ENCODE measurements at places on chromosomes 5 and 9. TPM values are rescaled to one million over a fixed set of nuclear protein-coding genes. Genes with fewer than 3 reads are reported as not detected.

NMUR2 gene
- total RNA-seq: not detected

IL3 gene
- not detected for total RNA-seq

DNA sequence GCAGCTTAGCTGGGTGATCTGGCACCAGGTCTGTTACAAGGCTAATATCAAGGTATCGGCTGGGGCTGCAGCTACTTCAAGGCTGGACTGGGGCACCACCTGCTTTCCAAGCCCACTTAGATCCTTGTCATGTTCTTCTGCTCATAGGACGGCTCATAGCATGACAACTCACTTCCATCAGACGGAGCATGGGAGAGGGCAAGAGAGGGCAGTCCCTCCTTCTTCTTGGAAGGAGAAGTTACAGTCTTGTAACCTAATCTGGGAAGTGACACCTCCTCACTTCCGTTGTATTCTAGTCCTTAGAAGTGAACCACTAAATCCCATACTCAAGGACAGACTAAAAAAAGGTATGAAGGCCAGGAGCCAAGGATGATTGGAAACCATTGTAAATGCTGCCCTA, 258.2 kb downstream of the MAST4 start:
- DNase-seq: no peak

GRCh38 chr5:2750758-2751464, 566 bp downstream of the IRX2 start:
- no peak for DNase-seq

- no peak for DNase-seq
Measured at GRCh38 chr5:93120771-93121170, 460.2 kb downstream of the NR2F1-AS1 start.

DNA sequence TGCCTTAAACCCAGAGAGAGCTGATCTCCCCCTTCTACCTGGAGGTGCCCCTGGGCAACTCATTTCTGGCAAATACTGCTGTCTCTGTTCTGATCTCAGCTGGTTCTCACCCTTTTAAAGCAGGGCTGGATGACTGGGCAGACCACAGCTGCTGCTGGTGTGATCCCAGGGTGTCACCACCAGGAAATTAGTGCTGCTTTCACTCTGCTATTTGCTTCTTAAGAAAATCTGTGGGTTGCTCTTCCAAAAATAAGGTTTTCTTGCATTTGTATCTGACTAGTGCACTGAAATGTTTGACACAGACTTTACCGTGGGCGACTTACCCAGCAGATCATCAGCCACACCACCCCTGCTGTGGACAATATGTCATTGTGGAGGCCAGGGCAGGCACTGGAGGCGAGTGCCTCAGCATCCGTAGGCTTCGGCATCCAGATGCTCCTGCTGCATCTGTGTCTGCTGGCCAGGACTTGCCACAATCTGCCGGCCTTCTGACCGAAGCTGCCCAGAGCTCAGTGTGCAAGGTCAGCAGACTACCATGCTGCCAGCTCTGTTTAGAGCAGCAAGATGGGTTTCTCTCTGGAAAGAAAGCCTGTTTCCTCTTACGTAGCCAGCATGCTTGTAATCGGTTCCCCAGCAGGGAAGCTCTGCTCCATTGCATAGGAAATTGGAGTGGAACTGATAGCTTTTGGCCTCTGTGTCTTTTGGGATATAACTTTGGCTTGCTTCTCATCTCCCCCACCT, 13.6 kb downstream of the ARHGAP26 start:
- no peak for DNase-seq

ZFP37 gene
- 1.6 TPM for total RNA-seq

DNA sequence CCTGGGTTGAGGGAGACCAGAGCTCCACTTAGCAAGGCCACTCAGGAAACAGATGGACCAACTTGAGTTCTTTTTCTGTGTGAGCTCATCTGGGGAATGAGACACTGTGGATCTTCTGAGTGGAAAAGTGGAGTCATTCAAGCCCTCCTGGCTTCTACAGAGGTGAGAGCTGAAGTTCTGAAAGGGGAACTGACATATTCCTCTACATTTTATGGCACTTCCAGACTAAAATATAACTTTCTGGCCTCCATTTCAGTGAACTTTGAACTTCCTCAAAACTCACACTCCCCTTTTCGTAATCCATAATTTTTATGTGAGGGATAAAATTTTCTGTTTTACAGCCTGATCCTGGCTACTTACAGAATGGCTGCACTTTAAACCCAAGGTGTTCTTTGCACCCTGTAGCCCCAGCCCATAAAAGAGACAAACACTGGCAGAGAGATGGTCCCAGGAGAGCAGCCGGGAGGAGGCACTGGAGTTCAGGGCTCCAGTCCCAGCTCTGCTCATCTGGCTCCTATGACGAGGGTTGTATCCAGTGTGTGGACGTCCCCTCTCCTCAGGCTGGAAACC, 10.8 kb downstream of the SPAAR start:
- no peak for DNase-seq

- DNase-seq: peak; percentile 85
Measured at GRCh38 chr5:151686674-151687407, at the start of gene SPARC. Gene SPARC (minus strand): TSS chr5:151686915. CDS start chr5:151676188, 10,727 bp downstream.

DNA sequence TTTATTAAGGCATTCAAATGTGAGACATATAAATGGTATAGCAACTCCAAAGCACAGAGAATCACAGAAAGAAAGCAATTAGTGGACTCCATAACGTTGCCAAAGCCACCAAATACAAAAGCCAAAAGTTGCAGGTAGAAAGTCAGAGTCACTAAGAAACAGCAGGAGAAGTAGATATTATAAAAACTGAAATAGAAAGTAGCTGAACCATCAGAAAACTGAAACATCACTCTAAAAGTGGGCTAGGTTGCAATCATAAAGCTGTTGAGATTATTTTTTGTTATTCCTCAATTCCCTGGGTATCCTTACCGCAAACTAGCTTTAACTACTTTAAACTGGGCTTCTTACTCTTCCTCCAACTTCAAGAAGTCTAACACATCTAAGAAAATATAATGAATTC, 108.1 kb upstream of the ARRDC3 start:
- no peak for DNase-seq

DNA sequence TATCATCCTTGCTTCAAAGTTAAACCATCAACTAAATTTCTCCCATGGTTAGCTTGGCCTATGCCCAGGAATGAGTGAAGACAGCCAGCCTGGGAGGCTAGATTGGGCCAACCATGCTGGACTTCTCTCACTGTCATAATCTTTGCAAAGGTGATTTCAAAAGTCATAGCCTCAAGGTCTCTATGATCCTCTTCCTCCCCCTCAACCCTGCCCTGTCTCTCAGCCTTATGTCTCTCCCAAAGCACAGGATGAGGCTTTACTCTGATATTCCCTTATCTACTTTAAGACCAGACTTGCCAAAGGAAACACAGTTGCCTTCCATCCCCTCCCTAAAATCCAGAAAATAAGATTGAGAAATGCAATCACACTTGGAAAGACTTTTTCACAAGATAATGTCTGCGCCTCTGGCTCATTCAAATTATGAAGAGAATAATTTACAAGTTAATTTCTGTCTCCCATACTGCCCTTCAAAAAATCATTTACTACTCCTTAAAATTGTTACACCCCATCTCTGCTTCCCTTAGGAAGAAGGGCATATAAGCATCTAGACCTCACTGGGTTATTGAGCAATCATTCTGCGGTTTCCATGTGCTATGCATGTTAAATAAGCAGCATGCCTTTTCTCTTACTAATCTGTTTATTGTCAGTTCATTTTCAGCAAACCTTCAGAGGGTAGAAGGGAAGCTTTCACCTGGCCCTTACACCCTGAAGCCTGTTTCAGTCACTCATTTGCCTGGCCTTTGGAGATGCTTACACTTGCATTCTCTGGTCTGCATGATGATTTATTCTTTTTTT, 113.8 kb upstream of the ANKRD55 start:
- no peak for DNase-seq

SLC6A19 gene
- not detected for total RNA-seq

GRCh38 chr5:13746026-13746425, 198.5 kb downstream of the DNAH5 start:
- peak; percentile 22 for DNase-seq

DNA sequence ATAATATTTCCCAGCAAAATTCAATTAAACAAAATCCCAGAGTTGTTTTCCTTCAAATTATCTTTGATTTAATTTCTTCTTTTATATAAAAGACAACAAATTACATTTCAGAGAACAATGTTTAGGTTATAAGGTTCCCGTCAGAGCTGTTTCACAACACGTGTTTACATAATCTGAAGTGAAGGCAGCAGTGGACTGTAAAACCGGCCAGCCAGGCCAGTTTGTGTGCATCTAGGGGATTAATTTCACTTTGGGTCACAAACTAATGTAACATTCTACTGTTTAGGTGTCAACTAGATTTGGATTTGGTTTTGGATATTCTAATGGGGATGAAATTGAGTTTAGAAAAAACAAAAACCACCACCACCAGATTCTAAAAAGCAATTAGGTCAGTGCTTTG, 86.5 kb upstream of the PLPP1 start:
- DNase-seq: no peak

DNA sequence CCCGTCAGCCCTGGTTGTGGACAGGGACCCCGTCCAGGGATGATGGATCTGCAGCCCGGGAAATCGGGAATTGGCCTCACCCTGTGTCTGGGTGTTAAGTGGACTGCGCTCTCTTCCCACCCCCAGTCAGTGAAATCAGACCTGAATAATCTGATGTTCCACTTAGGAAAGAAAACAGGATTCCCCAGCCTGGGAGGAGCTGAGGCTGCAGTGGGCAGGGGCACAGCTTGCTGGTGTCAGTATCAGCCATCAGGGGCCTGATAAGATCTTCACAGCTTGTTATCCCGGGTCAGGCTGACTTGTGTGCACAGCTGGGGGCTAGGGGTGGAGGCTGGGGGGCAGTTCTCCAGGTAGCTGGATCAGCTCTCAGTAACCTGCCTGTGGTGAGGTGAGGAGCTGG, 29.1 kb downstream of the LMX1B start:
- no peak for DNase-seq

DNA sequence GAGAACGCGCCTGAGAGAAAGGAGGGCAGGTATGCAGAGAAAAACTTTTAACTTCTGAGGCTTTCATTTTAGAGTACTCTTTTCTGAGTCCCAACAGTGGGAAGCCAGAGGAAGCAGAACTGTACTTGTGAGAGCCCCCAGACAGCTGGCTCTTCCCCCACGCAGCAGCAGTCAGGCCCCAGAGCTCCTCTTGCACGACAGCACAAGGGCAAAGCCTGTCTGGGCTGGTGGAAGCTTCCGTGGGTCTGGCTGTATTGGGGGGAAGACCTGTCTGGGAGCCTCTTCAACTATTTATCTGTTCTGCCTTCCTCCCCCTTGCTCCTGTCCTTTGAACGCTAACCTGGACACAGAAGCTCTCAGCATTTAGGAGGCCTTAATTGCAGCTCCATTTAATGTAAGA, 68.2 kb downstream of the THBS4 start:
- DNase-seq: no peak

SPINK1 gene
- total RNA-seq: not detected

- no peak for DNase-seq
Measured at GRCh38 chr9:7123743-7124142, 366.0 kb downstream of the KDM4C start.

DNA sequence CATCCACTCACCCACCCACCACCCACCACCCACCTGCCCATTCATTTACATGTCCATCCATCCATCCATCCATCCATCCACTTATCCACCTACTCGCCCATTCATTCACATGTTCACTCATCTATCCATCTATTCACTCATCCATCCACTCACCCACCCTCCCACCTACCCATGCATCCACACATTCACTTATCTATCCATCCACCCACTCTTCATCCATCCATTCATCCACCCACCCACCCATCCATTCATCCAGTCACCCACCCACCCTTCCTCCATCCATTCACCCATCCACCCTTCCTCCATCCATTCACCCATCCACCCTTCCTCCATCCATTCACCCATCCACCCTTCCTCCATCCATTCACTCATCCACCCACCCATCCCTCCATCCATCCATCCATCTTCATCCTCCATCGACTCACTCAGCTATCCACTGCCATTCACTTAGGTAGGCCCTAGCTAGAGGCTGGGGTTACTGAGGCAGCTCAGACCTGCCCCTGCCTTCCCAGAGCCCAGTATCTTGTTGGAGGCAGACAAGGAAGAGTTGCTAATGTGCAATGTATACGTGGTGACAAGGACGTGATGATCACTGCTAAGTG, 12.7 kb downstream of the TSPAN17 start:
- no peak for DNase-seq

GRCh38 chr5:131994533-131995226, 16.8 kb downstream of the ACSL6 start:
- DNase-seq: no peak

SV2C gene
- total RNA-seq: 0.07 TPM

ADAMTSL1 gene
- 18.4 TPM for total RNA-seq

DNA sequence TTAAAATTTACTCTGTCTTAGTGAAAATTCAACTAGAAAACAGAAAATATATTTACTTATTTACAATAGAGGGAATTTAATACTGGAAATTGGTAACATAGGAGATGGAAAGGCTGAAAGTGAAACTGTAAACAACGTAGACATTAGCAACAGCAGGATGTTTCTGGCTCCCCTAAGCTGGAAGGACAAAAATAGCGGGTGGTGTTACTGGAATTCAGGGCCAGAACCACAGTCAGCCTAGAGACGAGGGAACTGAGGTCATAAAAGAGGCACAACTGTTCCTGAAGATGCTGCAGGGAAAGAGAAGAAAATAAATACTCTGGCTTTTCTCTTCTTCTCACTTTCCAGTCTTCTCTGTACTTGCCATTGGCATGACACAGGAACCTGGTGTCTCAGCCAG, 80.4 kb upstream of the NIPBL start:
- no peak for DNase-seq

GRCh38 chr5:134846641-134846960, 833 bp downstream of the C5orf24 start:
- peak; percentile 63 for DNase-seq

GRCh38 chr9:26677965-26678706, 214.5 kb downstream of the CAAP1 start:
- DNase-seq: no peak

CDKN2B gene
- total RNA-seq: 2.3 TPM

DNA sequence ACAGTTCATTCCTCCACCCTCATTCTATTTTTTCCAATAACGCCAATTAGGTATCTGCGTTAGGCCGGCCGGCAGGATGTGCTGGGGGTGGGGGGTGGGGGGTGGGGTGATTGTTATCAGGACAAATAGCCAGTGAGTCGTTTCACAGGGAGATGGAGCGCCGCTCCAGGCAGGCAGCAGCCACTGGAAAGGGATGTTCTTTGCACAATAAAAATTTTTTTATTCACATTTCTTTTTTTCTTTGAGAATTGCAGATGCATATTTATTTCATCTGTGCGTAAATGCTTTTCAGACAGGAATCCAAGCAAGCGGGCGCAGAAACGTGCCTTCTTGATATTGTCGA, 4.1 kb downstream of the LMX1B start:
- no peak for DNase-seq

DNA sequence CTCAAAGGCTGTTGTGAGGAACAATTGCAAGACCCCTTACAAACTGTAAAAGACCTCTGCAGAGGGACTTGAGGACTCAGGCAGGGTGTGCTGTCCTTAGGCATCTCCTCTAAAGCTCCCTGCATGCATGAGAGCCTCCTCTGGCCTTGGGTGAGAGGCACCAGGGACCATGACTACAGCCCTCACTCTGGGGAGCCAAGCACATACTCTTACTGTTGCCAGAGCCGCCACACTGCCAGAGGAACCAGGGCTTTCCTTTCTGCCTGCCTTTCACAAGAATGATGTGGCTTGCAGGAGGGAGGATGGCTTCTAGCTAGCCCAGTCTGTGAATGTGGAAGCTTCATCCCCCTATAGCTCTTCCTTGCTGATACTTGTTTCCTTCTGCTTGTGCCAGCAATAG, 5.9 kb downstream of the IGFBPL1 start:
- DNase-seq: no peak
